GF-D8 (cell line): ENCODE measurements at places on chromosomes 6 and 20.

DNA sequence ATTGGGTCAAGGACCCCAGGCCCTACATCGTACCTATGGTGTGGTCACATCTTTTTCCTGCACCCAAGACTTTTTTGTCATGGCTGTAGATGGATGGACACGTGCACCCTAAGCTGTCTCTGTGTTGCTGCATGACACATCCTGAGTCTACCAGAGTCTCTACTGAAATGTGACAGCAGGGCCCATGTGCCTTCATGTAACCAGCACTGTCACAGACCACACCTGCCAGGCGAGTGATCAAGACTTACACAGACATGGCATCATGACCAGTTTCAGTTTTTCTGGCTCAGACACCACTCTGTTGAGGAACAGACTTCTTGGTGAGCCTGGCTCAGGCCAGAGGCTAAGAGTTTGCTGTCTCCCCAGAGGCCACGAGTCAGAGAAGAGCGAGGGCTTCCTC, 7.6 kb downstream of the PRND start:
- no peak for DNase-seq

GRCh38 chr6:16057446-16057845, 71.4 kb upstream of the MYLIP start:
- no peak for DNase-seq

GRCh38 chr6:134519465-134519864, 201.6 kb upstream of the SGK1 start:
- no peak for DNase-seq

DNA sequence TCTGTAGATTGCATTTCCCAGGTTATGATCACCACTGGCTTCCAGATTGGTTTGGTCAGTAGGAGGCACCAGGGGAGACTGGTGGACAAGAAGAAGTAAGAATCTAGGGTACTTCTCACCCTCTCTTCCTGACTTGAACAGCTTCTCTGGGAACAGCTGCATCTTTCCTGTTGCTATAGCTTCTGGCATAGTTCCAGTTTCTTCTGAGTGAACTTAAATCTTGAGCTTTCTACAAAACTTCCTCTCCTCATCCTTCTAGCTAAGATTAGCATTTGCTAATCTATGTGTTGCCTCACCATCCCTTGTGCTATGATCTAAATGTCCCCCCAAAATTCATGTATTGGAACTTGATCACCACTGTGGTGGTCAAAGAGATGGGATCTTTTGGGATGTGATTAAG, 724.6 kb downstream of the UTRN start:
- no peak for DNase-seq

DNA sequence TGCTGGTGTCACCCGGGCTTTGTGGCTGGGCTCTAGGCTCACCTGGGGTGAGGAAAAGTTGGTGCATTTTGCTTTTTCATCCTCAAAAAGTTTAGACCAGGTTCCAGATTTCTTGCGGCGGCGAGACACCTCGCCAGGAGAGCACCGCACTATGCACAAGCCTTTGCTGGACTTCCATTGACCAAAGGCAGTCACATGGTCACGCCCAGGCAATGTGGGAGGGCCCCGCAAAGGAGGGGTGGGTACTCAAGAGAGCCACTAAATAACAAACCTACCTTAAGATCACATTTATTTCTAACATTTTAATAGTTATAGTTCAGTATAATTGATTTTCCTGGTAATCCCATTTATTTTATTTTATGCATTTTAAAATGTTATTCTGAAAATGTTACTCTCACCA, 3.0 kb upstream of the KIF16B start:
- no peak for DNase-seq

DNA sequence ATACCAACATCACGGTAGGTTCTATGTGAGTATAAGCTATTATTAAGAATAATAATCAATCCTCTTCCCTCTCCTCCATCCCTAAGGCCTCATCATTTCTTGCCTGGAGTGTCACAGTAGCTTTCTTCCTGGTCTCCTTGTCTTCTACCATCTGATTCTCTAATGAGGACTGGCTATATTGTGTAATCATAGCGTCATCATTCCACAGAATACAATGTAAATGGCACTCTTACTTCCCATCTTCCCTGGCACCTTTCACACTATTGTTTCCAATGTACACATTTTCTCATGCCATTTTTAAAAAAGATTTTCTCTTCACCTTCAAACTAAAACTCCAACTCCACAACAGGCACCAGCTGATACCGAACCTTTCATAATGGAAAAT, 2.2 kb upstream of the BTN3A2 start:
- DNase-seq, result no peak

DNA sequence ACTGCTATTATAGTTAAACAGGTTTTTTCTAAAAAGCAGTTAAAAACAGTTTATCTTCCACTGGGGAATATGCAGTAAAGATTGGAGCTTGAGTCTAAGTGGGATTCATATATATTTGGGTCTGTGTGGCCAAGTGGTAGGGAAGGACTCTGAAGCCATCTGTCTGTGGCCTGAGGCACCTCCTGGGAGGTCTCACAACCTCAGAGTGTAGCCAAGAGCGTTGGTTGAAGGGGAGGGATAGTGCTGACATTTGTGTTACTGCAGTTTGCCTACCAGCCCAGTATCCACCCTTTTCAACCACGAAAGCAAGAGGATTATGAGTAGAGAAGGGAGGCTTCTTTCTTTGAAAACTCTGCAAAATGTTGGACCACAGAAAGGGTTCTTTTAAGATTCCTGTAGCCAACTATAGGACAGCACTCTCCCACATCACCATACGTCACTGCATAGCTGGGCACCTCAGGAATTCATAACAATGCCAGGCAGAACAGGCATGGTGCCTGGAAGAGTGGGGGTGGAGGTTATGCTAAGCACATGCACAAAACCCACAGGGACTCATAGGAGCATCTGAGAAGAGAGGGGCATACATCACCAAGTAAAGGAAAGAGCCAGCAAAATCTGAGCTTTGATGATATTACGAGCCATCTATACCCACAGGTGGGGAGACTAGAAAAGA, 90.5 kb upstream of the HEY2 start:
- no peak for DNase-seq
